ENCODE measurements at places on chromosomes 3 and 15. TPM values are rescaled to one million over a fixed set of nuclear protein-coding genes. Genes with fewer than 3 reads are reported as not detected.

Gene PTH1R
- 0.34 TPM for total RNA-seq

Gene RAB7A
- total RNA-seq: 148 TPM

Gene MAP1A
- 24.3 TPM for total RNA-seq

Gene POTEB3
- not detected for total RNA-seq

Gene TCTA
- 9.6 TPM for total RNA-seq

Gene ILDR1
- not detected for total RNA-seq

Gene ANKRD63
- not detected for total RNA-seq

Gene MESP1
- total RNA-seq: 1.2 TPM

Gene CPNE9
- total RNA-seq: 1.3 TPM

Gene PRKCI
- total RNA-seq: 33.4 TPM

- DNase-seq: no peak
These were observed 391.1 kb downstream of the FGF12 start for GRCh38 chr3:192336286-192336685.

DNA sequence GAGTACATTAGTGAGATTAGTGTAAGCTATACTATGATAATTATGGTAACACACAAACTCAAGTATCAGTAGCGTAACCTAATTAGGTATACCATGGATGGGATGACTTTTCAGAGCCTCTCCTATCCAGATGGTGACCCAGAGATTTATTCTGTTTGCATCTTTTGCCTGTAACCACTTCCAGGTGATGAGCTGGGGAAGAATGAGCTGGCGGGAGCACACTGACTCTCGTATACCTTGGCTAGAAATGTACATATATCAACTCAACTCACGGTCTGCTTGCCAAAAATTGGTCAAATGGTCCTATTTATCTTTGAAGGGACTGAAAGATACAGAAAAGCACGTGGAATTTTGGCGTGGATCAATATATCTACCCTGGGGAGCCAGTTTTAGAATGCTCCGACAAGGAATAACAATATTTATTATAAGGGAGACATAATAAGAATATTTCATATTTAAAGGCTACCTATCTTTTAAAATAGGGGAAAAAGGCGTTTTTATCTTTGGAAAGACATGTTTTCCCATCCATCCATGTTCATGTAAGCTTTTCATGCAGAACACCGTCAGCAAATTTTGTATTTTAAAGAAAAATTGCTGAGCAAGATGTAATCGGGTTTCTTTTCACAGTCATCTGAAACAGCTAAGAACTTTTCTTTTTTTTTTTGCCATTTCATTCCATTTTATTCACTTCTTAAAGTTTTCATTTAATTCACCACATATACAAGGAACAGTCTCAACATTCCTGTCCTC, 502.6 kb upstream of the CBLB start:
- DNase-seq: no peak

- DNase-seq: no peak
These were observed 237.8 kb downstream of the OPA1 start for GRCh38 chr3:193830791-193831191.

GRCh38 chr15:72838311-72838731, 54.8 kb upstream of the ADPGK start:
- DNase-seq: no peak

- no peak for DNase-seq
These were observed 129.5 kb downstream of the TFDP2 start for GRCh38 chr3:142019794-142020320.

DNA sequence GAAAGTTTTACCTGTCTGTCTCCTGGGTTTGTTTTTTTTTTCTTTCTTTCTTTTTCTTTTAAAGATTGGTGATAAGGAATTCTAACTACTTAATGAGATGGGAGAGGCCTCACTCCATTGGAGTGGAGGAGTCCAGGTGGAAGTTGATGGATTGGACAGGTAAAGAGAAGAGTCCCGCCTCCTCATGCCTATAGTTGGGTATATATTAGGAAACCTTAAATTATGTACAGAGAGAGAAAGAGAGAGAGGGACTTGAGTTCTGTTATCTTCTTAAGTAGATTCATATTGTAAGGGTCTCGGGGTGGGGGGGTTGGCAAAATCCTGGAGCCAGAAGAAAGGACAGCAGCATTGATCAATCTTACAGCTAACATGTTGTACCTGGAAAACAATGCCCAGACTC, 158.2 kb downstream of the TP63 start:
- DNase-seq: no peak

DNA sequence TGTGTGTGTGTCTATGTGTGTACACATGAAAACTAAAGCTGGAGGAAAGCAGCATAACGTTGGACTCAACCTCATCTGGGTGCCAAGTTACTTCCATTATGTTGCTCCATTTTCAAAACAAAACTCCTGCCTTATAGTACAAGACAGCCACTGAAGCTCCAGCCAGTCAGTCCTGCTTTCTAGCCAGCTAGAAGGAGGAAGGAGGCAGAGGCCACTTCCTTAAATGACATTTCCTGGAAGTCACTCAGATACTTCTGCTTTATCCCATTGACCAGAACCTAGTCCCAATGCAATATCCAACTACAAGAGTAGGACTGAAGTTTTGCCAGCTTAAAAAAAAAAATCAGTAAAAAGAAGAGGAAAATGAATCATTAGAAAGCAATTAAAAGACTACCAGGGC, 31.7 kb downstream of the CADPS start:
- no peak for DNase-seq

- no peak for DNase-seq
These were observed 1.1 kb upstream of the GYG1 start for GRCh38 chr3:148990236-148990635.

GRCh38 chr3:119611664-119612063, 14.0 kb downstream of the PLA1A start:
- DNase-seq: no peak

All from neural crest cell (in vitro differentiated cells).